Mammary epithelial cell (primary cell): ENCODE measurements at places on chromosomes 12 and 14.

- no peak for DNase-seq
These were observed 49.9 kb downstream of the MAP3K9 start for GRCh38 chr14:70759398-70759797.

GRCh38 chr12:130186651-130187268 is 24.5 kb downstream of the FZD10 start:
- peak; percentile 12 for DNase-seq

DNA sequence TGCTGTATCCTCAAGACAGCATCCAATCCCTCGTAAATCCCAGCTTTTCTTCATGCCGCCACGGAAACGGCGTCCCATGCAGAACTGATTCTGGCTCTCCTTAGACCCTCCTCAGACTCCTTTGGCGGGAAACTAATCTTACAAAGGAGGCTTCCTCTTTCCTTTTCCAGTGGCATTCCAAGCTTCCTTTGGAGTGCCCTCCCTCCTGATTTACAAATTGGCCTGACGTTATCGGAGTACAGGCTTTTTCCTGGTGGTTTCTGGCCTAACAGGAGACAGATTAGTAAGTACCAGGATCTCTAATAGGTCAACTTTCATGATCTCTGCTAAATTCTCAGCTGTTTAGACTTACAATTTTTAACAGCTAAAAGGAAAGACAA is 1.3 kb upstream of the ZDHHC17 start:
- DNase-seq: no peak

DNA sequence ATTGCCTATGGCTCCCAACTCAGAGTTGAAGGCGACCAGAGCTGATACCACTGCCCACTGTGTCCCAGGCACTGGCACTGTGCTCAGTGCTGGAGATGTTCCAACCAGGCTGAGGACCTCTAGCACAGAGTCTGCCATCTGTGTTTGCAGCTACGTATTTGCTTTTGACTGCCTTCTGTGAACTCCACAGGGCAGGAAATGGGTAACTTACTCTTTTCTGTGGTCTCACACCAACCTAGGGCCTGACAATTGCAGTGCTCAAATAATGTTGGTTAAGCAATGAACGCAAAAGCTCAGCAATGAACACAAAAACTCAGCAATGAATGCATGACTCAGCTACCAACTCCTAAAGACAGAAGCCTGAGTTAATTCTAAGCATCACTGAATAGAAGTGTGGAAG is 202.8 kb downstream of the NUAK1 start:
- DNase-seq: peak; percentile 71

GRCh38 chr14:85595981-85596380 is 66.0 kb downstream of the FLRT2 start:
- no peak for DNase-seq

GRCh38 chr12:91239481-91239880 is 56.9 kb upstream of the DCN start:
- DNase-seq: no peak

- no peak for DNase-seq
These were observed 2.6 kb downstream of the GNB3 start for GRCh38 chr12:6843118-6843902.

- no peak for DNase-seq
These were observed 98.4 kb downstream of the CCDC60 start for GRCh38 chr12:119432949-119433348.

- DNase-seq: no peak
These were observed 265.8 kb upstream of the FLRT2 start for GRCh38 chr14:85263916-85264675.

- no peak for DNase-seq
These were observed 50.4 kb downstream of the PSMA6 start for GRCh38 chr14:35342489-35343010.

DNA sequence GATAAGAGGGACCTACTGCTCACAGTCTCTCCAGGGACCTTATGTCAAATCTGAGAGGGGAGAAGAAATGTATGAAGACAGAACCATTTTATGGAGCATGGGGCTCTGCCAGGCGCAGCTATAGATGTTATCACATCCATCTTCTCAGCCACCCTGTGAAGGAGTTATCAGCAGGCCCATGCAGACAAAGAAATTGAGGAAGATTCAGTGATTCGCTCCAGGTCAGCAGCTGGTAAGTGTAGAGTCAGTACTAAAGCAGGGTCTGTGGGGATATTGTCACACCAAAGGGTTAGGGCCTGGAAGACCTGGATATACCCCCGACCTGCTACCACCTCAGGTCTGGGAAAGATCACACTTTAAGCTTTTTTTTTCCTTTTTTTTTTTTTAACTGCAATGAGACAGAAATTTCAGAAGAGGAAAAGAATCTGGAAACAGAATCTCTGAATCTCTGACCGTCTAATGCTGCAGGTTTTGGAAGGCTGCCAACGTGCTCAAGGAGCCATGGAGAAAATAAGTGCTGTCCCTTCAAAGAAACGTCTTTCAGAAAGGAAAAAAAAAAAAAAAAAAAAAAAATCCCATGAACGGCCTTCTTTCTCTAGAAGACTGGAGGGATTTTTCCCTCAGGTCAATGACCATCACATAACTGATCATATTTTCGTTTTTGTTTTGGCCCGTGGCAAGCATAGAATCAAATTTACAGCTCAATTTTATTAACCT is 73.3 kb upstream of the PLEKHG7 start:
- DNase-seq: no peak
